Activated naive CD8-positive, alpha-beta T cell treated with anti-CD3 and anti-CD28 coated beads, Interleukin-2, amount 50 U/mL, for 16 hours (primary cell): ENCODE measurements at places on chromosomes 3 and 15.

GRCh38 chr3:127042634-127043033 is 59.7 kb downstream of the PLXNA1 start:
- no peak for DNase-seq

GRCh38 chr15:67917636-67918035 is 77.8 kb upstream of the RNU6-1 start:
- no peak for DNase-seq

DNA sequence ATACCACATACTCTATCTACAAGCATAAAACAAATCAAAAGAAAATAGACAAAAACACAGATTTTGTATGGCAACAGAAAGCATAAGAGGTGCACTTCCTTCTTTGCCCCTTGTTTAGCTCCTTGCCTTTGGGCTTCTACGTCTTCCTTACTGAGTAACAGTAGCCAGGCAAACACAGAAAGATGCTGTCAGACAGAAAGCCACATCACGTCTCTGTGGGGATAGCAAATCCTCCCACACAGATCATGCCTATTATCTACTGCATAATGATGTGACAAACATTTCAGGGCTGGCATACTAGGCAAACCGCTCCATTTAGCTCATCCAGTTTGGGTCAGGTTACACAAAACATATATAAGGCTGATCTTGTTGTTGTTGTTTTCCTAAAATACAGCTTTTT is 92.7 kb downstream of the BOC start:
- DNase-seq, result no peak

GRCh38 chr15:37037850-37038715 is 62.3 kb downstream of the MEIS2 start:
- DNase-seq, result no peak

DNA sequence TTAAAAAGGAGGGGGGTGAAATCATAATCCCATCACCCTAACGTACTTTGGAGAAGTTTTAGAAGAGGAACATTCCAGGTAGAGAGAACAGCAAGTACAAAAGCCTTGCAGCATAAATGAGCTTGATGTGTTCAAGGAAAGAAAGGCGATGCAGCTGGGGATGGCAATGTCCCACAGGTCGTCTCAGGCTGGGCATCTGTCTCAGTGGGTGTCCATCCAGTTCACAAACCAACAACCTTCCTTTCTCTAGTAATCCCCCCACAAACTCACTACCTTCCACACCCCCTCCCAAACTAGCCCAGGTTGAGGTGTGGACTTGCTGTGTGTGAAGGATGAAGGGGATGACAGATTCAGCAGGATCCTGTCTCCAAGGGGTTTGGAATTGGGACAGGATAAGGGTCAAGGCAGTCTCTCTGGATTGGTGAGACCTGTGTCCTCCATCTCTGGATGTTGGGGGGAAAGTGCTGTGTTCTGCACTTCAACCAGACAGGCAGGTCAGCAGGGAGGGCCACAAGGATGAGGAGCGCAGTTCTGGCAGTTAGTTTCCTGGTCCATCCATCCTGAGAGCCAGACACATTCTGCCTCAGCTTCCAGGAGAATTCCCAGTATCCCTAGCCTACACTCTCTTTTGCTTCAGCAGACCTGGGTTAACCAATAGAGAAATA is 1.7 kb upstream of the ESYT3 start:
- no peak for DNase-seq

DNA sequence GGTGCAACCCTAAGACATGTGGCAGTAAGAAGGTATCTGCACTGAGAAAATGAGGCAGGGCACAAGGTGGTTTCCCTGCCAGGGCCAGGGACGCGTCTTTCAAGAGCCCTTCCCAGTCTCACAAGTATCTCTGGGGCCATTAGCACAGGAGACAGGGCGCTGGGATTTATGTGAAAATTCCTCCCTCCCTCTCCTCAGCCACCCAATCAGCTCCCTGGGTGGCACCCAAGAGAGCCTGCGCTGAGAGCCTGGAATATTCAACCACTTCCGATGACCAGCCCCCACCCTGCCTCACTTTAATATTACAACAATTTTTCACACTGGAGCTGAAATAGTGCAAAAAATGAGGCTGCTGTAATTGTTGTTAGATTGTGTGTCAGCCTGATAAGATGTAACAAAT is 26.1 kb downstream of the SEC61A1 start:
- no peak for DNase-seq

GRCh38 chr3:72155391-72156064 is 370.6 kb upstream of the PROK2 start:
- no peak for DNase-seq

DNA sequence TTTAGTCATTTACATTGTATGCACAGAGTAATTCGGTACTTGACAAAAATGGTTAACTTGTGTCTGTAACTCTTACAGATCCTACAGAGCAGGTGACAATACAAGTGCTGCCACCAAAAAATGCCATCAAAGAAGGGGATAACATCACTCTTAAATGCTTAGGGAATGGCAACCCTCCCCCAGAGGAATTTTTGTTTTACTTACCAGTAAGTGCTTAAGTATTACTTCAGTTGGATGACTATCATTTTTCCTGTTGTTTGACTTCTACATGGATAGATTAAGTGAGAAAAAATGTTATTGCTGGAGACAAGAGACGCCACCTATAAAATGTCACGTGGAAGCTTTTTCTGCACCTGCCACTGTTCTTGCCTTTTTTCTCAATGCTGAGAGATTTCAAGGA is 173.2 kb downstream of the ALCAM start:
- no peak for DNase-seq

DNA sequence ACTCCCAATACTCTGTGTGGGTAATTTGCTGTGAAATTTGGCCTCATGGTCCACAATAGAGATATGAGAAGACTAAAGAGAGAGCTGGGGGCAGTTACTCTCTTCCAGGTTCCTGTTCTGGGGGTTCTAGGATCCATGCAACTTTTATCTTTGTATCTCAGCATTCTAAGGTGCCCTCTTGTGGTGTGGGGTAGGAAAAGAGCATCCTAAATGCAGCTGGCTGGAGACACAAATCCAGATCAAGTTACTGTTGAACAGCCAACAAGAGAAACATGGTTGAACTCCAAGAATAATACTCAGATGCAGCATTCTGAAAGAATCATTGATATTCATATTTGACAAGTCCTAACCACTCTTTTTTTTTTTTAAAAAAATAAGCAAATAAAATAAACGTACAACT is 238.2 kb downstream of the GREM1 start:
- no peak for DNase-seq

GRCh38 chr3:194950906-194951628 is 265.4 kb downstream of the FAM43A start:
- no peak for DNase-seq

GRCh38 chr3:138203938-138204337 is 16.8 kb downstream of the ARMC8 start:
- no peak for DNase-seq

- no peak for DNase-seq
Measured at GRCh38 chr15:96381463-96381862, 51.0 kb downstream of the NR2F2 start.
